NCI-H2081 (cell line): ENCODE measurements at places on chromosomes 12 and 14.

DNA sequence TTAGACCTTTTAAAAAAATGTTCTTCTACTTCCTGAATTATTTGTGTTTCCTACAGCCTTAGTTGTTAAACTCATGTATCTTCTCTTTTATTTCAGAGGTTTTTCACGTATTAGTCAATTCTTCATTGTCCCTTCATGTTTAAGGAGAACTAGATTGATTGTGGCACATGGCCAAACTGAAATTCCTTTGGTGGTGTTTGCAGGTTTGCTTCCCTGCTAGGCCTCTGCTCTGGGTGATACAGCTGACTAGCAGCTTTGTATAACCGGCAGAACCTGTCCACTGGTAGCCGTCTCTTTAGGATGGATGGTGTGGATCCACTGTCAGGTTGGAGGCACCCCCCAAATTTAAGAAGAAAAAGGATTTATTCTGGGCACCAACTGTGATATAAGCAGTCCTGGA is 262.1 kb downstream of the FBXL14 start:
- DNase-seq = no peak

GRCh38 chr14:66104486-66104885 is 381.7 kb upstream of the CCDC196 start:
- no peak for DNase-seq

GRCh38 chr12:50276912-50277671 is 6.2 kb downstream of the LIMA1 start:
- no peak for DNase-seq

DNA sequence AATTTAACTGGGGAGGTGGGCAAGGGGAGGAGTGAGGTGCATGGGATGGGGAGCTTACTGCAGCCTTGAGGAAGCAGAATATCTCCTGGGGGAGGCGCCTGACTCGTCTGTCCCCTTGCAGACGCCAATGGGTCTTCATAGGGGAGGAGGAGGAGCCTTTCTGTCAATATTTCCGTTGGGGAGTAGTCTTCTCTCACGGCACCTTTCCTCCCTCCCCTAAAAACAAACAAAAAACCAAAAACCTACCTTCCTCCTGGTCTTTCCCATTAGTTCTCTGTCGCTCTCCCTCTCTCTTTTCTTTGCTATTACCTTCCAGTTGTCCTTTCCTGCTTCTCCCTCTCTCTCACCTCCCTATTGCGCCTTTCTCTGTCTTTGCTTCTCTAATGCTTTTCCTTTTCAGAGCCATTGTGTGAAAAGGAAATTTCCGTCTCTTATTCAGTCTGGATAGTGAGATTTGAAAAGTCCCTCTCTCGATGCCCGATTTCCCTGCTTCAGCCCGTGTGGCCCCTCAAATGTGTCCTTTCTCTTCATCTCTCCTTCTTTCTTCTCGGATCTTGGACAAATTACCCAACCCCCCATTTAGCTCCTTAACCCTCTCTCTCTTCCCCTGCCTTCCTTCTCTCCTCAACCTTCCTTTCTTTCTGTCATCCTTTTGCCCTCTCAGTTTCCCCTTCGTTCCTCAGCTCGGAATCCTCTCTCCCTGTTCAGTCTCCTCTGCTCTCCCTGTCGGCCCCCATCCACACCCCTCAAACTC is 5.9 kb downstream of the GPR84 start:
- peak; percentile 41 for DNase-seq

- no peak for DNase-seq
These were observed 90.9 kb downstream of the GPR65 start for GRCh38 chr14:88095791-88096190.

GRCh38 chr12:47763481-47764346 is 5.0 kb upstream of the RAPGEF3 start:
- no peak for DNase-seq

- peak; percentile 13 for DNase-seq
These were observed 17.7 kb downstream of the IRAK4 start for GRCh38 chr12:43776498-43776897.

DNA sequence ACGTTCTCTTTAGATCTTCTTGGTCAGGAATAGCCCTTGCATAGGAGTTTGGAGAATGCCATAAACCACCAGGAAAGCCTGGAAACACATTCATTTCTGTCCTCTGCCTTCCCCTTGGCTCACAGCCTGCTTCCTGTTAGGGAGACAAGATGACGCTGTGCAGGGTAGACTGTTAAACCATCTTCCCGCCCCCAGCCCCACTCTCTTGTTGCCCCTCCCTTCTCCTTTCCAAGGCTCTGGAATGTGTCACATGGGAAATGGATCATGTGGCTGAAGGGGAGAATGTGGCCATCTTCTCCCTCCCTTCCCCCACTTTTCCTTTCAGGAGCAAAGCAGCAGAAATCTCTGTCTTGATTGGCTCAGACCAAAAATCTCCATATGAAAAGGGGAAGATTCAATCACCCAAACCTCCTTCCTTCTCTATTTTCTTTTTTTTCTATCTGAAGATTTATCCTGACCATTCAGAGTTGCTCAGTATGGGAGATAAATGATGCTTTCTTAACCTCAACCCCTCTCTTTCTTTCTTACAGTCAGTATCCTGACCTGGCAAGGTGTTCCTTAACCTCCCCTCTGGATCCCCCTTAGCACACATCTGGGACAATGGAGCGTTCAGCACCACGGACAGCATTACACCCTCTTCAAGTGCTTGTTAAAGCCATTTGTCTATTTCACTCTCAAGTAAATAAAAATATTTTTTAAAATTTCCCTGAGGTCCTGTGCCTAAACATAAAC is 11.4 kb downstream of the GPR19 start:
- peak; percentile 94 for DNase-seq

GRCh38 chr12:117142094-117142493 is 42.9 kb upstream of the TESC start:
- no peak for DNase-seq

- peak; percentile 57 for DNase-seq
These were observed 73.8 kb upstream of the SRSF5 start for GRCh38 chr14:69693145-69693544.

GRCh38 chr14:84965279-84965678 is 564.7 kb upstream of the FLRT2 start:
- DNase-seq = no peak

GRCh38 chr12:113174461-113175384 is 10.6 kb downstream of the DDX54 start:
- DNase-seq = peak; percentile 40

- no peak for DNase-seq
These were observed 17.2 kb upstream of the PIWIL1 start for GRCh38 chr12:130320536-130320935.

DNA sequence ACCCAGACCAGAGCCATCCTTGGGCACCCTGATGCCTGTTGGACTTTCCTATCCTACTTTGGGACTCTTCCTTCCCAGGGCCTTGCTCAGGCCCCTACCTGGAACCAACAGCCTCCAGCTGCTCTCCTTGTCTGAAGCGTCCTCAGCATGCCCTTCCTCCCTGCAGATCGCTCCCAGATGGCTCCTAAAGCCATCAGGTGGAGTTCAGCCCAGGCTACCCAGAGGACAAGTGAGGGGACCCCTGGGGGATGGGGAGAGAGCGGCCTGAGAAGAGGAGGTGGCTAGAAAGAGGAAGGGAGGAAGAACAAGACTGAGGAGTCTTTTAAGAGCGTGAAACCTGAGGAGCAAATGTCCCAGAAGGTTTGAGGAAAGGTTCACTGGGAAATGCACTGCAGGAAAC is 236.6 kb downstream of the ZFP36L1 start:
- no peak for DNase-seq

- no peak for DNase-seq
These were observed 95.8 kb downstream of the NELL2 start for GRCh38 chr12:44780221-44780790.

- DNase-seq = peak; percentile 62
These were observed 314.3 kb downstream of the TRHDE start for GRCh38 chr12:72586456-72586855.

GRCh38 chr12:124613151-124613585 is 45.8 kb upstream of the NCOR2 start:
- peak; percentile 73 for DNase-seq

GRCh38 chr14:72839753-72840607 is 53.9 kb downstream of the DPF3 start:
- no peak for DNase-seq

DNA sequence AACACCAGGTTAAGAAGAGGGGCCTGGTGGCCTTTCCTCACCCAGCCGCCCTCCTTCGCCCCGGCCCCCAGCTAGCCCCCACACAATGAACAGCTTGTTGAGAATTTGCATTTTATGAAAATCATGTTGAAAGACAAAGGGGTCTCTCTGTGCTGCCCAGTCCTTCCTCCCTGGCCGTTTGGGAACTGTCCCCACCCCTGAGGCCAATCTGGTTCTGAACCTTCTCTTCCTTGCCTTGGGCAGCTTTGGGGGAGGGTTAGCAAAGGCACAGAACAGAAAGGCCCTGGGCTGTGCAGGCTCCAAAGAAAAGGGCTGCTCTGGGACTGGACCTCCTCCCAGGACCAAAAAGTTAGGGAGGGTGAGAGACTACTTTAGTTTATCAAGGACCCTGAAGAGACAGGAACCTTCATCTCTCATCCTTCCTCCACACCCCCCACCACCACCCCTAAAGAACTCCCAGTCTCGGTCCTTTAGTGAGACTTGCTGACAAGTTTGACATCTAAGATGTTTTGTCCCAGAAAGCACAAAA is 1.3 kb downstream of the TAMALIN start:
- DNase-seq = no peak

GRCh38 chr12:128623748-128624147 is 200.0 kb downstream of the SLC15A4 start:
- DNase-seq = no peak

DNA sequence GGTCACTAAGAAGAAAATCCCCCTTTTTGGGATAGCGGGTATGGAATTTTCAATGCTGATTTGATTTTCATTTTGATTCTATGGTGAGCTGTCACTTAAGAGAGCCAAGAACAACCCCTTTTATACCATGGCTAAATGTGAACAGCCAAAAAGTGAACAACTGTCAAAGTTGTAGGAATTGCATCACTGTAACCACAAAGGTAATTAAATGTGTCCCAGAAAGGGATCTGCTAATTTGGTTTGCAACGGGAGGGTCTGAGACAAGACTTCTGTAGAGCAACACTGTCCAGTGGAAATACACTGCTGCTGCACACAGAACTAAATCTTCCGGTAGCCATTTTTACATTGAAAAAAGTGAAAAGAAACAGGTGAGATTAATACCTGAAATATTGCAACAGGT is 14.6 kb downstream of the CHST11 start:
- no peak for DNase-seq

GRCh38 chr12:125704803-125705202 is 639.6 kb downstream of the AACS start:
- no peak for DNase-seq

DNA sequence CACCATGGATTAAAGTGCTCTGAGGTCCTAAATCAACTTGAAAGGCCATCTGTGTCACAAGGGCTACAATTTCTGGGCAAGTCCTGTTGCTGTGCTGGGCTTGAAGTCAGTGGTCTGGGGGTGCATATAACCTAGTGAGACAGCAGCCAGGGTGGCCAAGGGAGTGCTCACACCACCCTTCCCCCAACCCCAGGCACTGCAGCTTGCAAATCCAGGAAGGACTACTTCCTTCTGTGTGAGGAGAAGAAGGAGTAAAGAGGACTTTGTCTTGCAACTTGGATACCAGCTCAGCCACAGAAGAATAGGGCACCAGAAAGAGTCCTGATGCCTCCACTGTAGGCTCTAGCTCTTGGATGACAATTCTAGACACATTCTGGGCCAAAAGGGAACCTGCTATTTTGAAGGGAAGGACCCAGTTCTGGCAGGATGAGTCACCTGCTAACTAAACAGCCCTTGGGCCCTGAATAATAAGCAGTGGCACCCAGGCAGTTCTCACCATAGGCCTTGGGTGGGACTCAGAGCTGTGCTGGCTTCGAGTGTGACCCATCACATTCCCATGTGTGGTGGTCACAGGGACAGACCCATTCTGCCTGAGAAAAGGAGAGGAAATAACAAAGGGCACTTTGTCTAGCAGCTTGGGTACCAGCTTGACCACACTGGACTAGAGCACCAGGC is 32.6 kb upstream of the DHRS7 start:
- no peak for DNase-seq

DNA sequence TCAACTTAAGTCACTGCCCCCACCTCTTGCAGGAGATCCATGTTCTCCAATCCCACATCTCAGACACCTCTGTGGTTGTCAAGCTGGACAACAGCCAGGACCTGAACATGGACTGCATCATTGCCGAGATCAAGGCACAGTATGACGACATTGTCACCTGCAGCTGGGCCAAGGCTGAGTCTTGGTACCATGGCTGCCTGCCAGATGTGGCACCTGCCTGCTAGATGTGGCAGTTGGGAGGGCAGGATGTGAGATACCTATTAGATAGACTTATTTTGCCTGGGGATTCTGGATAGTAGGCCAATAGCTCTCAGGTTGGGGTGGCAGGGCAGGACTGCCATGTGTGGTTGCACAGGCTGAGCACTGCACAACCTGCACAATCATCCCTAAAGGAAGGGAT is 7.9 kb upstream of the KRT86 start:
- peak; percentile 15 for DNase-seq

DNA sequence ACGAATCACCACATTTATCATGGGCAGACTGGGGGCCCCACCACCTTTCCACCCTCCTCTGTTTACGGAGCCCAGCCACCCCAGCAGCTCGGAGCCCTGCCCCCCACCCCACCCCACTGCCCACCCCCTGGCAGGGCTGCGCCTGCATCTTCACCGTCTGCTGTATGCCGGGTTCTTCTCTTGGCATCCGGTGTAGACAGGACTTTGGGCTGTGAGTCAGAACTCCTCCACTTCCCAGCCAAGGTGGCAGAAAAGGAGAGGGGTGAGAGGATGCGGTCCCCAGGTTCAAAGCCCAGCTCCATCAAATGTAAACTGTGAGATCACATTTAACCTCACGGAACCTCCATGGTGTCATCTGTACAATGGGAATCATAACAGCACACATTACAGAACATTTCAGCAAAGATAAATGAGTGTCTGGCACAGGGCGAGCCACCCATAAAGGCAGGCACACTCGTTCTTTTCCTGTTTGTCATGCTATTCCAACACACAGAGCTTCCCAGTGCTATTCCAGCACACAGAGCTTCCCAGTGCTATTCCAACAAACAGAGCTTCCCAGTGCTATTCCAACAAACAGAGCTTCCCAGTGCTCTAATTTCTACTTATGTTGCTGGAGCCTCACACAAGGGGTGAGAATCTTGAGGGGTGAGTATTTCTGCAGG is 292.7 kb upstream of the RTL1 start:
- DNase-seq = no peak

DNA sequence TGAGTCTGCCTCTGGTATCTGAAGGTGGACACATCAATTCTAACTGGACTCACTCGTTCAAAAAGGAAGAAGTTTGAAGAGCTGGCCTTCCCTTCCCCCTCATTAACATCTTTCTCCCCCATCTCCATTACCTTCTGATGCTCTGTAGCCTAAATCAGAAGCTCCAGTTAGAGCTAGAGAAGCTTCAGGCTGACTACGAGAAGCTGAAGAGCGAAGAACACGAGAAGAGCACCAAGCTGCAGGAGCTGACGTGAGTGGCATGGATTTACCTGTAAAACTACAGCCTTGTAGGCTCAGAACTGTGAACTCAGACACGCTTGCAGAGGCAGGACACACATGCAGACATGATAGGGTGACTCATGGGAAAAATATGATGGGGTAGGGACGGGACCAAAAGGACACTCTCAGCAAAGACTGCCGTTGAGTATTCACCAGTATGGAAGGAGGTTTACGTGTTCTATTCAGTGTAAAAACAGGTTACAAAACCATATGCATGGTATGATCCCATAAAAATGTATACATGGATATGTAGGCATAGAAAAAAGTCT is 14.3 kb upstream of the PIP4K2C start:
- DNase-seq = no peak
